Right forelimb (tissue), 1 donor: ENCODE measurements at places on chromosomes 2 and 18.

DNA sequence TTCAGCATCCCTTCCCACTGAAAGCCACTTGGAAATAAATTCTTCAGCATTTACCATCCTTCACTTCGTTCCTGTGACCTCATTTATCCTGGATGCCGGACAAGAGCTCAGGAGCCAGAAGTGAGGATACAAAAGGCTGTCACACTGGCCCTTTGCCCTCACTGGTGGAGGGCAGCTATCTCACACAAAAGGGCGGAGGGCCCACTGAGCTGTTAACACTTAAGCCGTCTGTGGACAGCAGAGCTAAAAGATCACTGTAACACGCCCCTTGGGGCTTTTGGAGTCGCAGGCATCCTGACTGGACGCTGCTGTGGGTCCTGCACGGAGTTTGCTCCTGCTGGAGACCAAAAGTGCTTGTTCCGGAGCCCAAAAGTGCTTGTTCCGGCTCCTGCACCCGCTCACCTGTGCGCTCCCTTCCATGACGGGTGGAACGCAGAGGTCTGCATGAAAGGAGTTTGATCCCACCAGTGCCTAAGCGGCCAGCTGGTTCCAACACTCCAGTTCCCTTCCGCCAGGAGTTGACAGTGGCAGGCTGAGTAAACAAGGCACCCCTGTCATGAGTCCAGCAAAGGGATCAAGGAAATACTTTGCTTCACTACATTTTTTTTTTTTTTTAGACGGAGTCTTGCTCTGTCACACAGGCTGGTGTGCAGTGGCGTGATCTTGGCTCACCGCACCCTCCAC lies 572.0 kb upstream of the LINC00305 start:
- DNase-seq = no peak

DNA sequence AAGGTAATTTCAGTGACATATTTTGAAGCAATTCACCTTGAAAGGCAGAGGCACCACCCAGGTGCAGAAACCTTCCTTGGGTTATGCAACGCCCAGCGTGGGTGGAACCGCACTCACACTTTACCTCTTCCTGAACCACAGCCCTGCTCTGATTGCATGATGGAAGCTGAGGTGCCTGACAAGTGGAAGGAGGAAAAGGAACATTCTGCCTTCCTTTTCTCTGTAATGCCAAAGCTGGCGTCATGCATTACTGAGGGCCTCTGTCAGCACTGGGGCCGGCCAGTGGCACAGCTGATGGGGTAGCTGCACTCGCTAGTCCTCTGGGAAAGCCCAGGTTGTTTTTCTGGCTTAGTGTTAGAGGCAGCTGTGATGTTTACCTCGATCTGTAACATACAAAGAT lies 266.5 kb downstream of the NEDD4L start:
- DNase-seq = no peak

DNA sequence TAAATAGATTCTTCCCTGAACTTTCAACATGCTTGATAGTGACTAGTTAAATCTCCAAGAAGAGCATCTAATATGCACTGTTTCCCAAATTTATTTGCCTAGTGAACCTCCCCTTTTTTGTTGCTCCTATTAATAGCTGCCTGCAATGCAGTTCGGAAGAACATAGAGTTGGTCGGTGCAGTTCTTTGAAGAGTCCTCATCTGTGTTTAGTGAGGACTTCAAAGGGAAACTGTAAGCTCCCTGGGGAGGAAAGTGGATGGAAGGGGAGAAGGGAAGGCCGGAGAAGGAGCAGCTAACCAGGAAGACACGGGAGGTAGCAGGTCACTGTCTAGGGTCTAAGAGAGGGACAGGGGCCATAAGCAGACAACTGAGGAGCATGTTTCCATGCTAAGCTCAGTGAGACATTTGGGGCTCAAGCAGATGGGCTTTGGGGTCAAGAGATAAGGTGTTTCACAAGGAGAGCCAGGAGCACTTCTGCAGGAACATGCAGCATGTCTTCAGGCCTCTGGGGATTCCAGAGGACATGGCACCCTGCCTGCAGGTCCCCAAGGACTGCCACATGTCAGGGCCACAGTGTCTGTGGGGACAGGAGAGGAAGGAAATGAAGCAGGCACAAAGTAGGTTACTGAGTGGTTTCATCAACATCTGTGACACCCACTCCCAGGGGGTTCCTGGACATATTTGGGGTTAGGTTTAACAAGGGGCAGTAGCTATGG lies 48.7 kb upstream of the ANXA4 start:
- no peak for DNase-seq

DNA sequence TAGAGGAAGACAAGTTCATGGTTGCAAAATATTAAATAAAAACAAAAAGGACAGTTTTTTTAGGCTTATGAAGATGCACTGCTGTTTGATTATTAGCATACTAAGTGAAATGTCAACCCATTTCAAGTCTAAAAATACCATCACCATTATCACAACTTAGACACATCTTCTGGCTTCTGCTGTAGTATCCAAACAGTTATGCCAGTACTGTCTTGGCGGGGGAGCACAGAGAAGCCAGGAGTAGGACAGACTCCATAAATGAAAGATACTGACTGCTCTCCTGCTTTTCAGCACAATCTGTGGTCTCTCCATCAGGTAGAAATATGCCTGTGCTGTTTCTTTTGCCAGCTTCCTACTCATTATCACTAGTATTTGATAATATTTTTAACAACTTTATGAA lies 179.2 kb upstream of the DSEL start:
- DNase-seq = no peak

DNA sequence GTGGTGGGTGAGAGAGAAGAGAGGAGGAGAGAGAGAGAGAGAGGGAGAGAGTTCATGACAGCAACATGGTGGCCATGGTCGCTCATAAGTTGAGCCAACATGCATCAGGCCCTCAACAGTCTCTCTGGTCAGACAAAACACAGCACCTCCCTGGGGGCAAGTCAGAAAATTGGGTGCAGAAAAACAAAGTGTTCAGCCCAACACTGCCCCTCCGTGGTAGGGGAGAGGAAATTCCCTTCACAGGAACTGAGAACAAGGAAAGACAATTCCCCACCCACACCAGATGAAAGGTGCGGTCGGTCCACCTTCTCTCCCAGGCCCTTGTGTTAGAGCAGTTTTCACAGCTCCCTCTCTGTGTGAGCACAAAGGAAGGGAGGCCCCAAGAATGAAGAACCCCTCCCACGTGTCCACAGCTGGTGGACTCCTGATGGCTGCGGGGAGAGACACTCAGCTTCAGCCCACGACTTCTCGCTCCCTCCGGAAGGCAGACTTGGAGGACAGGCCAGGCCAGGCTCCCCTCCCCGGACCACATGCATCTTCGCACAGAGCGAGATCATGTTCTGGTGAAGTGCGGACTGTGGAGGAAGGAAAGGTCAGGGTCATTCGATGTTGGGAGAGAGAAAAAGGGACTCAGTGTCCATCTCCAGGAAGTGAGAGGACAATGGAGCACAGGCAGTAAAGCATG lies 181.7 kb downstream of the ANAPC1 start:
- no peak for DNase-seq

DNA sequence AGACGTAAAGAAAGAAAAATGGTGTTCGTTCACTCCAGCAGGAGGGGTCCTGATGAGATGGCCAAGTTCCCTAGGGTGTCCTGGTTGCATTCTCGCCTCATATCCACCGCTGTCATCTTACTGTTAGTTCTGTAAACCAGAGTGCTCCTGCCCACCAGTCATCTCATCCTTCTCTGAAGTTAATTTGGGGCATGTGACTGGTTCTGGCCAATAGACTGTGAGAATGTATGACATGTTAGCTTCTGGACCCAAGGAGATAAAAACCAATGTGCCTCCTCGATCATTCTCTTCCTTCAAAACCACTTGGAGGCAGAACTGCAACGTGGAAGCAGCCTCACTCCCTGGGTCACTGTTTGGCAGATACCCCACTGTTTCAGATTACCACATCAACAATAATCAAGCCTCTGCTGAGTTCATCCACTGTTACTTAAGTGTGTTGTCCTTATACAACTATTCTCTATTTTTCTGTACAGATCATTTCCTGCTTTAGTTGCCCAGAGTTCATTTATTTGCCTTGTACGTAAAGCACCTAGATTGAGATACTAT lies 759.1 kb downstream of the TSN start:
- DNase-seq = no peak

DNA sequence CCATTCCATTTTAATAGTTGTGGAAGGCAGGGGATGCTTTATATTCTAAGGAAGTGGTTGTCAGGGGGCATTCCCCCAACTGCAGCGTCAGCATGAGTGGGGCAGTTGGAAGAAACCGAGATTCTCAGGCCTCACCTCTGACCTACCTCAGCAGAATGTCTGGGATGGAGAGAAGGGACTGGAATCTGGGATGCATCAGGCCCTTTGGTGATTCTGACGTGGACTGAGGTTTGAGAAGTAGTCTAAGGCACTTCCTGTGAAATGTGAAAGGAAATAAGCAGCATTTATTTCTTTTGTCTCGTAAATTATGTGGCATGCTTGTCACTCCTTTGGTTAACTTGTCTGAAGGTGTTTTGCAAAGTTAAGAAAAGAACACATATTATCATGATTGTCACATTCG lies 540.7 kb upstream of the NETO1 start:
- no peak for DNase-seq

- peak; percentile 30 for DNase-seq
These were observed 23.0 kb upstream of the ODC1 start for GRCh38 chr2:10471046-10471571.

DNA sequence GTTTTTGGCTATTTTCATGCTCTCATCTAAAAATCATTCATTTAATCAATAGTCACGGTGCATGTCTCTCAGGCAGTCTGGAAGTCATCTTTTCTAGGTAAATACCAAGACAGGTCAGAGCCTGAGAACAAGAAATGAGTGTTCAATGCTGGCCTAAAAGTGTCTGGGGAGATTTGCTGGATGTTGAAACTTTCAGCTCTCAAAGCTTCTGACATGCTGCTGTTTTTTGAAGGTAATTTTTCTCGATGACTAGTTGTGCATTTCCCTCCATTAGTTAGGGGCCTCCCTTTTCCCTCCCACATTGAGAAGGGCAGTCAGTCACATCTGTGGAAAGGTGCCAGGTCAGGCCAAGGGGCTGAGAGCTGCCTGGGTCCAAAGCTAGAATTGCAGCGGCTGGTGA lies 115.6 kb downstream of the LPIN1 start:
- no peak for DNase-seq

DNA sequence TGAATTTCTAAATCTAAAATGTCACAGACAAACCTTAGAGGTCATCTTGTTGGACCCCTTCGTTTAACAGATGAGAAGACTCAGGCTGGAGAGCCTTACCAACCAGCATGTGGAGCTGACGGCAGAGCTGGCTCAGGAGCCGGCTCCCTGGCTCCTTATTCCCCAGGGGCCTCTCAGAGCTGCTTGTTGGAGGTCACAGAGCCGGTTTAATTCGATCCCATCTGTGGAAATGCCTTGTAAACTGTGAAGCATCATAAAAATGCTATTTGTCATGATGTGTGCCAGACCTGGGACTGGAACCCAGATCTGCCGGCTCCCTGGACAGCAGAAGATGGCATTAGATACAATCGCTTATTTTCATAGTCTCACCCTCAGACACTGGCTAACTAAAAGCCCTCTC lies 8.2 kb upstream of the CIB4 start:
- DNase-seq = no peak

DNA sequence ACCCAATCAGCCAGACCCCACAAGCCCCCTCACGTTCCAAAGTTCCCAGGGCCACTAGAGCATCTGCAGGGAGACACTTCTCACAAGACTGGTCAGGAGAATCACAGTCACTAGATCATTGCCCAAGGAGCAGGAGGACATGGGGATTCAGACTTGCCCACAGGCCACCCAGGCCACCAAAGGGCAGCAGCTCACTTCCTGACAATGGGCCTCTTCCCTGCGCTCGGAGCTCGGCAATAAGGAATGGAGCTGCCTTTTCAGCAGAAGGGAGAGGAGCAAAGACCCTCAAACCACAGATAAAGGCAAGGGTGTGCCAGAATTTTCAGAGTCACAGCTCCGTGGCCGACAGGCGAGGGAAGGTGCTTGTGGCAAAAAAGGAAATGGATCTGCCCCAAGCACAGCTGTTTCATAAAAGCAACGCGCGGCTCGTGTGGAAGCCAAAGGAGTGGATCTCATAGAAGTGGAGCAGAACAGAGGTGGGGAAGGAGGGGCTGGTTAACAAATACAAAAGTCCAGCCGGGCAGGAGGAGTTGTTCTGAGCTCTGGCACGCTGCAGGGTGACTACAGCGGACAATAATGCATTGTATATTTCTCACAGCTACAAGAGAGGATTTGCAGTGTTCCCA lies 72.1 kb downstream of the EDAR start:
- no peak for DNase-seq

DNA sequence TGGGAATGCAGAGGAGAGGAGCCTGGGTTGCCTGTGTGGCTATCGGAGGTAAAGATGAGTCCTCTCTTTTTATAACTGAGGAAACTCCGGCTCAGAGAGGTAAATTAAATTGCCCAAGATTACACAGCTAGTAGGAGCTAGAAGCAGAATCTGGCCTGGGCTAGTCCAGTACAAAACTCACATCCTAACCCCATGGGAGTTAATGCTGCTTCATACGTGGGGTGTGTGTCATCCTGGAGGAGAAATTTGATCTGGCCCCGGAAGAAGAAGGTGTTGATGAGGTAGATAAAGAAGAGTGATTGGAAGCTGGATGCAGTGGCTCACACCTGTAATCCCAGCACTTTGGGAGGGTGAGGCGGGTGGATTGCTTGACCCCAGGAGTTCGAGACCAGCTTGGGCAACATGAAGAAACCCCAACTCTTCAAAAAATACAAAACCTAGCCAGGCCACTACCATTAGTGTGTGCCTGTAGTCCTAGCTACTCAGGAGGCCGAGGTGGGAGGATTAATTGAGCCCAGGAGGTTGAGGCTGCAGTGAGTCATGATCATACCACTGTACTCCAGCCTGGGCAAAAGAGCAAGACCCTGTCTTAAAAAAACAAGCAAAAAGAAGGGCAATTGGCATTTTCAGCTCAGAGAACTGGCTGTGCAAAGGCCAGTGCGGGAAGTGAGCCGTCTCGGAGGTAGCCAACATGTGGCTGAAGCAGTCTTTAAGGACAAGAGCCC lies 33.7 kb downstream of the CTIF start:
- no peak for DNase-seq

- DNase-seq = no peak
These were observed 118.5 kb downstream of the ASXL3 start for GRCh38 chr18:33696332-33697162.

DNA sequence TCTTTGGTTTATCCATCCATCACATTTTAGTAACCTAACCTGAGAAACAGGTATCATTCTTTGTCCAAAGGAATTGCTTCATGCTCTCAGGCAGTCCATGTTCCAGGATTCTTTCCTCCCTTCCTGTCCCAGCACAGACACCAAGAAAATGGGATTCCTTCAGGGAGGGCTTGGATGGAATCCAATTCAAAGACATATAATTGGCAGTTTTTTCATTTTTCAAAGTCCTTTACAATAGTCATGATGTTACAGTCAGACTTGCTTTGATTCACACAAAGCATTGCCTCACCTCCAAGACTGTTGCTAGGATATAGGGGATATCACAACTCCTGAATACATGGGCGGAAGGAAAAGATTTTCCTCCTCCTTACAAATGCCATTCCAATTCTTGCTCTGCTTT lies 241.4 kb upstream of the ACVR2A start:
- no peak for DNase-seq

- DNase-seq = peak; percentile 55
These were observed 345.1 kb downstream of the DYSF start for GRCh38 chr2:71798266-71799012.

GRCh38 chr2:85681776-85682175 lies 12.4 kb upstream of the GNLY start:
- no peak for DNase-seq
